HuH-7.5 (cell line): ENCODE measurements at places on chromosomes 5 and 9.

GRCh38 chr5:132420706-132421272 is 51.3 kb downstream of the SLC22A5 start:
- DNase-seq: no peak

- DNase-seq: no peak
Observed at GRCh38 chr5:20300110-20300509, 312.1 kb upstream of the CDH18 start.

DNA sequence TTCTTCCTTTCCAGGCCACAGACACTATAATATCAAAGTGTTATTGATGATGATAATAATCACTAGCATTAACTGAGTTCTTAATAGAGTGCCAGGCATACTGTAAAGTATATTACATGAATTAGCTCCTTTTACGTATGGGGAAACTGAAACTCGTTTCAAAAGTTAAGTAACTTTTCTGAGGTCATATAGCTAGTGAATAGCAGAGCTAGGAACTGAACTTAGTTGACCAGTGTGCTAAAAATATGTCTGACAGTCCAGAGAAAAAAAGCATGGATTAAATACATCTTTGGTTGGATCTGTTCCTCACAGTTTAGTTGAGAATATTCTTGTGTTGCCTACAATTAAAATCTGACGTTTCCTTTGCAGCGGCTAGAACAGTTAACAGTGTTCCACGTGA is 18.4 kb upstream of the CATSPER3 start:
- DNase-seq: no peak

GRCh38 chr5:63145167-63145566 is 566.5 kb downstream of the LRRC70 start:
- DNase-seq: no peak

GRCh38 chr5:137172258-137172657 is 326.9 kb downstream of the SPOCK1 start:
- no peak for DNase-seq

GRCh38 chr9:107288701-107289100 is 5.6 kb downstream of the RAD23B start:
- DNase-seq: no peak

GRCh38 chr9:82457298-82457697 is 468.7 kb downstream of the SPATA31D1 start:
- DNase-seq: no peak

GRCh38 chr9:128097543-128098296 is 29.7 kb downstream of the SLC25A25 start:
- no peak for DNase-seq

GRCh38 chr9:34185778-34186551 is 7.1 kb downstream of the UBAP1 start:
- DNase-seq: no peak

GRCh38 chr9:82938426-82939218 is 124.3 kb downstream of the RASEF start:
- no peak for DNase-seq

DNA sequence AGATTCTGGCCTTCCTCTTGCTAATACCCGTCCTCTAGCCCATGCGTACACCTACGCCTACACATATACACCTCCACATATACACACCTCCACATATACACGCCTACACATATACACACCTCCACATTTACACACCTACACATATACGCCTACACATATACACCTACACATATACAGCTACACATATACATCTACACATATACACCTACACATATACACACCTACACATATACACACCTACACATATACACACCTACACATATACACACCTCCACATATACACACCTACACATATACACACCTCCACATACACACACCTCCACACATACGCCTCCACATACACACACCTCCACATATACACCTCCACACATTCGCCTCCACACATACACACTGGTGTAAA is 27.2 kb downstream of the AK3 start:
- no peak for DNase-seq

- DNase-seq: no peak
Observed at GRCh38 chr5:119435436-119436132, 16.7 kb upstream of the HSD17B4 start.

GRCh38 chr5:164097749-164098148 is 592.3 kb downstream of the MAT2B start:
- no peak for DNase-seq

GRCh38 chr9:99515093-99515492 is 293.0 kb downstream of the SEC61B start:
- DNase-seq: no peak

GRCh38 chr5:157971571-157972216 is 112.7 kb upstream of the CLINT1 start:
- no peak for DNase-seq

DNA sequence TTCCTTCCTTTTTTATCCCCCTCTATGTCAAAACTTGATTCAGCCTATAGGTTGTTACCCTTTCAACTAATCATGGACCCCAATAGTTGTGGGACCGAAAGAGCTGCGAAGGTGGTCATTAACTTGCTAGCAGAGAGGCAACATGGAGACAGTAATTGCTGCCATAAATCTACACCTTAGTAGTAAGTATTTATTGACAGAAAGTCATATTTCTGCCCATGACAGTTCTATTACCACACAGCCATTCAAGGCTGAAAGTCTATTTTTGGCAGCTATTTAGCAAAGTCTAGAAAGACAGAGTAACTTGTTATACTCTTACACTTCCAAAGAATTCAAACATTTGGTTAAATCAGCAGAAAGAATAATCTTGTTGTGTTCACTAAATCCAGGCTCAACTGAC is 236.2 kb downstream of the PRELID2 start:
- DNase-seq: no peak

GRCh38 chr5:148687427-148687826 is 33.1 kb upstream of the HTR4 start:
- no peak for DNase-seq

GRCh38 chr5:116864157-116864837 is 289.7 kb upstream of the SEMA6A start:
- DNase-seq: no peak

DNA sequence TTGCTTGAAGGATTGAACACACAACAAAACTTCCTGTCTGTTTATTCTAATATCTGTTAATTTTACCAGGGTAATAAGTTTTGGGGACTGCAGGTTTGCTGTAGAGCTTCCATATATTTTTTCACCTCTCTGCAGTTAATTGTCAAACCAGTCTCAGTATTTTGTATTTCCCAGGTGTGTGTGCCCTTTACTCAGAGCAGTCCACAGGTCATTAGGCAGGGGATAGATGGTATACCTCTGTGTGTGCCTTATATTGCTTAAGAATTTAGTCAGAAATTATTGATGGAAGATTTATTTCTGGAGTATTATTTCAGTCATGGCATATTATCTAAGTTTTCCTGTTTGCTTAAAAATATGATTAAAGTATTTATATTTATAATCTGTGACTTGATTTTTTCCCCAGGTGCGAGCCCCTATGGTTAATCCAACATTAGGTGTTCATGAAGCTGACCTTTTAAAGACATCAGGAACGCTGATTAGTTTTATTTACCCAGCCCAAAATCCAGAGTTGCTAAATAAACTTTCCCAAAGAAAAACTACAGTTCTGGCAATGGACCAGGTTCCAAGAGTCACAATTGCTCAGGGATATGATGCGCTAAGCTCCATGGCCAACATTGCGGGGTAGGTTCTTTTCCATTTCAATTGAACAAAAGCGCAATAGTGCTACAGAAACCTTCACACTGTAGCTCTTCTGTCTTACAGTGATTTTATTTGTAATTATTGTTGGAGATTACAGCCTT is 12.6 kb downstream of the NNT start:
- no peak for DNase-seq

DNA sequence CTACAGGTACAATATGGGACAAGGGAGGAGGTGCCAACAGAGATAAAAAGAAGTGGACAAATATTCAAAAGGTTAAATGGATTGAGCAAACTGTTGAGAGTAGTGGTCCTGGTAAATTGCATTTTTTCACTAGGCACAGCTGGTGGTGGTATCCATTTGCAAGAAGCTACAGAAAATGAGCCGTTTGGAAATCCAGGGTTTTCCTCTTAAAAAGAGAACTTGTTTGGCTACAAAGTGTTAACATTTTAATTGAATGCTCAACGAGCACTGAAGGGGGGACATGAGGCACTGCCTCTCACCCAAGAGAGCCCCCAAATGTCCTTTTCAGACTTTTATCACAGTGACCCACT is 491 bp upstream of the ZCCHC9 start:
- no peak for DNase-seq

- DNase-seq: no peak
Observed at GRCh38 chr5:96794757-96795156, 13.0 kb downstream of the ERAP1 start.

GRCh38 chr5:21593261-21593660 is 1259.9 kb downstream of the CDH12 start:
- DNase-seq: no peak

- DNase-seq: no peak
Observed at GRCh38 chr9:92425474-92425873, 1.2 kb upstream of the OMD start.

- no peak for DNase-seq
Observed at GRCh38 chr9:112755675-112756074, 5.1 kb downstream of the SNX30 start.
